ENCODE measurements at places on chromosomes 2 and 18.

- no peak for DNase-seq
Observed at GRCh38 chr2:67272195-67272594, 124.9 kb upstream of the ETAA1 start.

DNA sequence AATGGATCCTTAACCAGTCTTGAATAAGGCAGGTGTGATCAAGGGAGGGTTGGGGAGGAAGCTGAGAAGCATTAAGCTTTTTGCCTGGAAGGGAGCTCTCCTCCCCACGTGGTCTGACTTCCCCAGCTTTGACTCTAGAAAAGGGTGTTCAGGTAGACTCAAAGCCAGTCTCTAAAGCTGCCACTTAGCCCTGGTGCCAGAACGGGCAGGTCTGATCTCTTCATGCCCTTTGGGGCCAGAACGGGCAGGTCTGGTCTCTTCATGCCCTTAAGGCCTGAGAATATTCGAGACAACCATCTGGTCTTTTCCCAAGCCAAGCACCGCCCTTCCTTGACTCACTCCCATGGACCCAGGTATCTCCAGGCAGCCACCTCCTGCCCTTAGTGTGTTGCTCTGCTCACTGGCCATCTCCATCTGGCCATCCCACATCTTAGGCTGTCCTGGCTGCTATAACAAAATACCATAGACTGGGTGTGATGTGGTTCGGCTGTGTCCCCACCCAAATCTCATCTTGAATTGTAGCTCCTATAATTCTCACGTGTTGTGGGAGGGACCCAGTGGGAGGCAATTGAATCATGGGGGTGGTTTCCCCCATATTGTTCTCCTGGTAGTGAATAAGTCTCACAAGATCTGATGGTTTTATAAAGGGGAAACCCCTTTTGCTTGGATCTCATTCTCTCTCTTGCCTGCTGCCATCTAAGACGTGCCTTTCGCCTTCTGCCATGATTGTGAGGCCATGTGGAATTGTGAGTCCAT is 59.4 kb downstream of the SNORC start:
- DNase-seq = no peak

- no peak for DNase-seq
Observed at GRCh38 chr2:36415381-36416022, 59.9 kb downstream of the CRIM1 start.

DNA sequence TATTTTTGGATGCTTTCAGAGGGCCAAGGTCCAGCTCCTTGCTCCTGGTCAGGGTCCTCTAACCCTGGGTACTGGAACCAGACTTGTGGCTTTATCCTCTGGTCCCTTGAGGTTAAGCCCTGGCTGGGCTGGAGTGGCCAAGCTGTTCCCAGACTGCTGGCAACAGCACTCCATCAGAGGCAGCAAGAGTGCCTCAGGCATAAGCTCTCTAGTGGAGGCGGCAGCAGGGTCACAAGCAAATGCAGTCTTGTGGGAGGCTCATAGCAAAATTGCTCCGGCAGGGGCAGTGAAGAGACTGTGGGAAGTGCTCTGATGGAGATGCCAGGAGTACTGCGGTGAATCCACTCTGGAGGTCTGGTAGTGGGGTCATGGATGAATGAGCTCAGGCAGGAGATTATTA is 128.9 kb upstream of the OTOS start:
- no peak for DNase-seq

DNA sequence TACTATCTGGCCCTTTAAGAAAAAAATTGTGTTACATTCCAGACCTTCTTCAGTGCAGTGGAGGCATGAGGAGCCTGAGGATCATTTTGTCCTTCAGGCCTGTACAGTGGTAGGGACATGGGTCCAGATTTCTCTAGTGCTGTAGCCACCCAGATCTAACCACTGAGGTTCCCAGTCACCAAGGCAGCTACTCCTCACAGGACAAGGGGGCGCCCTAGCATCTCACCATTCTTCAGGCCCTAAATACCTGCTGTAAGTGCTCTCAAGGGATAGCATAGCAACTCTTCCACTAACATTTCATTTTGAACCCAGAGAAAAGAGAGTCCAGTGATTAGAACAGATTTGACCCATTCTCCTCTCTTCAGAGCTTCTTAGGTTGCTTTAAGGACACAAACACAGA is 1533.0 kb downstream of the LRP1B start:
- DNase-seq = no peak

GRCh38 chr2:223066721-223067120 is 14.7 kb downstream of the KCNE4 start:
- DNase-seq = no peak

- DNase-seq = no peak
Observed at GRCh38 chr2:224561234-224562005, 23.7 kb downstream of the CUL3 start.

GRCh38 chr18:31680433-31680811 is 4.0 kb downstream of the B4GALT6 start:
- no peak for DNase-seq

DNA sequence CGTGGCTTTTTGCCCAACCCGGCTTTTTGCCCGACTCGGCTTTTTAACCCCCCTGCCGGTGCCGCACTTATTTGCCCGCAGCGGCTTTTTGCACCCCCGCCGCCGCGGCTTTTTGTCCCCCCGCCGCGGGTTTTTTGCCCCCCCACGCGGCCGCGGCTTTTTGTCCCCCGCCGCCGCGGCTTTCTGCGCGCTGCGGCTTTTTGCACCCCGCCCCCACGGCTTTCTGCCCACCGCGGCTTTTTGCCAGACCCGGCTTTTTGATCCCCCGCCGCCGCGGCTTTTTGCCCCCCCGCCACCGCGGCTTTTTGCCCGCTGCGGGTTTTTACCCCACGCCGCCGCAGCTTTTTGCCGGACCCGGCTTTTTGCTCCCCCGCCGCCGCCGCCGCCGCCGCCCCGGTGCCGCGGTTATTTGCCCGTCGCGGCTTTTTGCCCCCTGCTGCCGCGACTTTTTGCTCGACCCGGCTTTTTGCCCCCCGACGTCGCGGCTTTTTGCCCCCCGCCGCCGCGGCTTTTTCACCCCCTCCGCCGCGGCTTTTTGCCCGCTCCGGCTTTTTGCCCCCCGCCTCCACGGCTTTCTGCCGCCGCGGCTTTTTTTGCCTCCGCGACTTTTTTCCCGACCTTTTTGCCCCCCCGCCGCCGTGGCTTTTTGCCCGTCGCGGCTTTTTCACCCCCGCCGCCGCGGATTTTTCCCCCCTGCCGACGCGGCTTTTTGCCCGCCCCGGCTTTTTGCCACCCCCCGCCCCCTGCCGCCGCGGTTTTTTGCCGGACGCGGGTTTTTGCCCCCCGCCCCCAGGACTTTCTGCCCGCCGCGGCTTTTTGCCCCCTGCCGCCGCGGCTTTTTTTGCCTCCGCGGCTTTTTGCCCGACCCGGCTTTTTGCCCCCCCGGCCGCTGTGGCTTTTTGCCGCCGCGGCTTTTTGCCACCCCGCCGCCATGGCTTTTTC is 2786.5 kb downstream of the RPIA start:
- DNase-seq = no peak

GRCh38 chr2:228432116-228432515 is 250.6 kb upstream of the SPHKAP start:
- DNase-seq = no peak

DNA sequence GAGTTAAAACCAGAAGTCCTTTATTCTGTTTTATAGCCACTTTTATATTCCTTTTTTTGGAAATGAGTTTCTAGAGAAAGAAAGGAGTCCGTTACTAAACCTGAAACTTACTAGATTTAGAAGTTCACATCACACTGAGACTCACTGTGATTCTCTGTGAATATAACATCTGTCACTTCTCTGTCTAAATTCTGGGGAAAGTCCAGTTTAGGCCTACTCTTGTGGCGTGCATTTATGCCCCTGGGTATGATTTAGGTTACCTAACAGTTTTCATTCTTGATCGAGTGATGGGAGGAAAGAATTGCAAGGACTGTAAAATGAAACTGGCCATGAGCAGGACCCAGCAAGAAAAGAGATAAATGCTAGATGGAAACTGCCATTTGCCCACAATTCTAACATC is 449.6 kb downstream of the SPAG16 start:
- no peak for DNase-seq

GRCh38 chr2:161733025-161733424 is 108.8 kb downstream of the SLC4A10 start:
- DNase-seq = no peak

DNA sequence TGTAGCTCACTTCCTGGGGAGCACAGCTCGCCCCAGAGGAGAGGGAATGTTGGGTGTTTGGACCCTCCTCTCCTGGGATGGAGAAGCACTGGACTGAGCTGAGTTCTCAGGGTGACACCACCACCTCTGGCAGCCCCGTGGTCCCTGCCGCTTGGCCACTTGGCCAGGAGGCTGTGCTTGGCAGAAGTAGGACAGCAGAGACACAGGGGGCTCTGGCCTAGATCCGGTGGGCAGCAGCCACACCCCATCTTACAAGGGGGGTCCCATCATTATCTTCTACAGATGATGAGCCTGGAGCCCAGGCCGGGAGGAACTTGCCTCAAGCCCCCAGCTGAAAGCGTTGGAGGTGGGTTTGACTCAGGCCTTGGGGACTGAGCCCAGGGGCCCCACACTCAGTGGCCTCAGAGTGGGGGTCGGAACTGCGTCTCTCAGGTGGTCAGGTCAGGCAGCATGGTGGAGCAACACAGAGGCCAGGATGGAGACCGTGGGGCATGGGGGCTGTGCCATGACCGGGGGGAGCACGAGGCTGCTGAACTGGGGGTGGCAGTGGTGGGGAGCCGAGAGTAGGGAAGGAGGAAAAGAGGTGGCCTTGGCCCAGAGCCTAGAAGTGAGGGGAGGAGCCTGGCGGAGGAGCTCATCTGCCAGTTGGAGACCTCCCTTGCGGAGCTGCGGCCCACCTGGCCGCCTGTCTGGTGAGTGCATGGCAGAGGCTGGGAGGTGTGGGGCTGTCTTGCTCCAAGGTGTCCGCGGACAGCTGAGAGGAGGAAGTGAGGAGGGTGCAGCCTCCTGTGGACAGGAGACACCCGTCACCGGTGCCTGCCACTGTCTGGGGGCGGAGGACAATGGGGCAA is 63.6 kb upstream of the HDAC4 start:
- no peak for DNase-seq

DNA sequence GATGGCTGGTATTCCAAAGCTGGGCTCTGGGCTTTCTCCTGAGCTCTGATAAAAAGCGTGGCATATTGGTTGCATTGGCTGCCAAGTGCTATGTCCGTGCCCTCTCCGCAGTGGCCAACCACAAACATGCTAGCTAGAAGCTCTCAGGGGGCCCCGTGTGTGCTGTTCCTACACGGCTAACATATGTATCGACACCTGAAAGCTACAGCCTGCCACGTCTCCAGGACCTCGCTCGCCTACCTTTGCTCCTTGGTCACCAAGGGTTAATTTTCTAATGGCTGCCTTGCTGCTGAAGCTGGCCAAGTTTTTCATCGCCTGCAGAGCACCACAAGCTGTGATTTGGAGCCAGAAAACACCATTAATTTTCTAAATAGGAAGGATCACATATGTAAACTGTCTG is 888.4 kb downstream of the BCL11A start:
- no peak for DNase-seq

DNA sequence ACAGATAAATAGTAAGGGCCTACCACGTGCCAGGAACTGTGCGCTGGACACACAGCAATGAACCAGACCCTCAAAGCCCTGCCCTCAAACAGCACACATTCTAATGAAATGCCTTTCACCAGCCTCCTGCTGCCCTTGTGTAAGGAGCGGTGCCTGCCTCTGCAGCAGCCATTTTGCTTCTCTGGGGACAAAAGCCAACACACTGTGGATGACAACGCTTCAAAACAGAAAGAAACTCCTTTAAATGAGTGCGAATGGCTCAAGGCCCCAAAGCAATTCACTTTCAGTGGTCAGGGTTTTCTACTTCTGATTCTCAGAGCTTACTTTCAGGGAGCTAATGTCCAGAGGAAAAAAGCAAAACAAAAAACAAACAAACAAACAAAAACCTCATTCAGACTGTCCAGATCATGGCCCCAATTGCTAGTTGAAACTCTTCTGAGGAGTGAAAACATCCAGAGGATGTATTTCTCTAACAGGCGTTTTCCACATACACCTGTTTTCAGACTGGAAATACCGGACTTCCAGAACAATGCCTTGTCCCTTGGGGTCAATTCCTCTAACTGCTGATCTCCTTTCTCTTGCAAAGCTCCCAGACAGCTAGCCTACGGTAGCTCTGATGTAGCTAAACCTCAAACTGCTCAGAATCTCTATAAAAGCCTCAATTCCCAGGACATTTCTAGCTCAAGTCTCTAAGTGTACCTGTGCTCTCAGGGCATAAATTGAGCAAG is 323.3 kb upstream of the ZNF521 start:
- no peak for DNase-seq

- no peak for DNase-seq
Observed at GRCh38 chr18:9854801-9855676, 30.7 kb upstream of the TXNDC2 start.

GRCh38 chr2:96952016-96952750 is 34.2 kb downstream of the FAM178B start:
- no peak for DNase-seq

DNA sequence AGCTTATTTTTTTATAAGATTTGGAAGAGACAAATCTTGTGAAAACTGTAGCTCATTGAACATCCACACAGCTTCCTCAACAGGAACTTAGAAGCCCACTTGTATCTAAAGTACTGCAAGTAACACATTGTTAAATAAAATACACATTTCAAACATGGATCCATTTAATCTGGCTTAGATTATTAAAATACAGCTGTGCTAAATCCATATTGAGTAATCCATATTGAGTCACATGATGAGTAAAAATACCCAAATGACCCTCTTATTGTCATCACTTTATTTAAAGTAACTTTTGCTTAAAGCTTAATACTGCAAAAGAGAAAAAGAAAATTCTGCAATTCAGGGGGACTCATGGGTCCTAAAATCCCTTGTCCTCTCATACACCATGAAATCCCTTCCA is 133.3 kb downstream of the OSR1 start:
- no peak for DNase-seq

GRCh38 chr2:172580544-172580943 is 24.7 kb downstream of the PDK1 start:
- no peak for DNase-seq

DNA sequence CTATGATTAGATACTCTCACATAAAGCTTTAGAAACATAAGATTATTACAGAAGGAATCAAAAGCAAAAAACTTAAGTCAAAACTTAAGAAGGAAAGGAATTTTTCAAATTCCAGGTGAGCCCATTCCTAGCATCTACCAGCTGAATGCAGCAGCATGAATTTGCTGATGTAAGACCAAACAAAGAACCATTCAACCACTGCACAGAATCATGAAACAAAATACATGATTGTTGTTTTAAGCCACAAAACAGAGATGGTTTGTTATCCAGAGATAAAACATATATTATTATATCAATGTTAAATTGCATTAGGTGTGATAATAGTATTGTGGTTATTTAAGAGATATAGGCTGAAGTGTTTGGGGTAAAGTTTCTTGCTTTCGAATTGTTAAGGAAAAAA is 29.0 kb downstream of the PIGN start:
- DNase-seq = no peak

DNA sequence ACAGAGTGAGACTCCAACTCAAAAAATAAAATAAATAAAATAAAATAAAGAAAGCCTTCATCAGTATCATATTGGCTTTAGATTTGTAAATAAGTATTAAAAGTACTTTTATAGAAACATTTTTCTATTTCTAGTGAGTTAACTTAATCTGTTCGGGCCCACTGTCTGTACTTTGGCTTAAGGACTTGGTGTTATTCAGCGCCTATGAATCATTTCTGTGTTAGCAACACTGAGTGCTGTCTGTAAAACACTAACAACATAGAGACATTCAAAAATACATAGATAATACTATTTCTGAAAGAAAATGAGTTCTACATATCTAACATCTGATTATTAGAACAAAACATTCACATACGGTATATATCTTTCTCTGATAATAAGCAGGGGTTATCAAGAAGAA is 221.5 kb upstream of the CDH19 start:
- DNase-seq = no peak

- no peak for DNase-seq
Observed at GRCh38 chr18:38933910-38934510, 1368.4 kb upstream of the CELF4 start.

Measured in colonic mucosa (tissue), 4 donors.